ENCODE measurements at places on chromosomes 5 and 9. TPM values are rescaled to one million over a fixed set of nuclear protein-coding genes. Genes with fewer than 3 reads are reported as not detected.

DNA sequence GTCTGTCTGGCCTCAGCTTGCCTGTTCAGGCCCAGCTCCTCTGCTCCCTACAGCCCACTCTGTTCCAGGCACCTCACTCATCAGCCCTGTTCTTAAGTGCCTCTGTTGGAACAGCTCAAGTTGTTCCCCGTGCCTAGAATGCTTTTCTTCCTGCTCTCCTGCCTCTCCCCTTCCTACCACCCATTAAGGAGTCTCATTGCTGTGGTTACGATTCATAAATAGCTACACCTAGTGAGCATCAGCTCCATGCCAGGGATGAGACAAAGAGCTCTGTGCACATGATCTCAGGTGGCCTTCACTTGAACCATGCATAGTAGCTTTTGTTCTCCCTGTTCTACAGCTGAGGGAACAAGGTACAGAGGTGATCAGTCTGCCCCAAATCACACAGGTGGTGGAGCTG lies 54.3 kb downstream of the PSD2 start:
- H3K36me3 ChIP-seq = no peaks in the 10 kb centered on the region
- DNase-seq = no peak
- H3K27ac ChIP-seq = peak overlapping the region; percentile 48
- H3K27me3 ChIP-seq = peaks cover 33% of the 10 kb centered on the region
- peak overlapping the region; percentile 5 for H3K4me3 ChIP-seq

DNA sequence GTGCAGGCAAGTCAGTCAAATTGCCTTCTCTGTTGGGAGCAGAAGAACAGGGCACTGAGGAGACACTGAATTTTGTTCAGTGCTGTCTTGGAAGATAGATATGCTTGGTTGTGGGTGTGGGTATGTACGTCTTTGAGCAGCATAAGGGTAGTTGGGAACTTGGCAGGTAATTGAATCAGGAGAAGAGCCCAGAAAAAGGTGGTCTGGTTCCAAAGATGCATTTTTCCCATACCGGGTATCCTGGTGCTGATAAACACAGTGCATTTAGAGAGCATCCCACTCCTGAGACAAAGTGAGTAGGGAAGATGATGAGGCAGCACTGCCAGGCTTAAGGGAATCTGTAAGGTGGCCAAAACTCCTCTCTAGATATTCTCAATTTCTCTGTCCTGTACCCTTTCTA lies 40.6 kb downstream of the TEK start:
- no peak for DNase-seq
- no peaks in the 10 kb centered on the region for H3K4me1 ChIP-seq
- no peak overlapping the region for H3K27ac ChIP-seq
- H3K36me3 ChIP-seq = no peaks in the 10 kb centered on the region

GRCh38 chr5:105993027-105993426 lies 1677.7 kb downstream of the EFNA5 start:
- no peak for DNase-seq
- H3K4me1 ChIP-seq = no peaks in the 10 kb centered on the region
- no peaks in the 10 kb centered on the region for H3K36me3 ChIP-seq
- H3K27ac ChIP-seq = no peak overlapping the region
- no peak overlapping the region for H3K4me3 ChIP-seq
- H3K27me3 ChIP-seq = no peaks in the 10 kb centered on the region

DNA sequence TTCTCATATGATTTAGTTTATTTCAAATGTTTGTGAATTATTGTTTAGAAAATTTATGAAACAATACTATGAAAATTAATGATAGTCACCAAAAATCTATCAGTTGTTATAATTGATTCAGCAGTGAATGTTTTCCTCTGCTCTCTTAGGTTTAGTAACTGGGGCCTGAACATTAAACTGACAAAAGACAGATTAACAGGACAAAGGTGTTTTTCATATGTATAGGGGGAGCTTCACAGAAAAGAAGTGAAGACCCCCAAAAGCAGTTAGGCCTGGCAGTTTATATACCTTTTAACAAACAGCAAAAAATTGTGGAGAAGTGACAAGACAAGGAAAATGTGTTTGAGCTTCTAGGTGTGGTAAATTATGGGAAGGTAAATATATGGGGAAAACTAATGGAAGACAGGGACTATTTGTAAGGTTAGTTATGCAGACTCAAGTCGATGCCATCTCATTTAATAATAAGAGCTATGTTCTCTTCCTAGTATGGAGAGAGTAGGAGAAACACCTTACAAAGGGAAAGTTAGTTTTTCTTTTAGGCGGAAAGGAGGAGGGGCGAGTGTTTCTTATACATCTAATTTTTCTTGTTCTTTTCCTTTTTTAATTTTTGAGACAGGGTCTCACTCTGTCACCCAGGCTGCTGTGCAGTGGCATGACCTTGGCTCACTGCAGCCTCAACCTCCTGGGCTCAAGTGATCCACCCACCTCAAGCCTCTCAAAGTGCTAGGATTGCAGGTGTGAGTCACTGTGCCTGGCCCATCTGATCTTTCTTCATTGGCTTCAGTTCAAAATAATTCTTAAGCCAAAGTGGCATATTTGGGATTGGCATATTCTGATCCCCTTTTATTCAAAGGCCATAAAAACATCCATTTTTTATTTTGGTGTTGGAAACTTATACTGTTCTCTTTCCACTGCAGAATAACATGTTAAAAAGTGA lies 77.8 kb downstream of the C9orf153 start:
- H3K4me1 ChIP-seq = no peaks in the 10 kb centered on the region
- H3K27me3 ChIP-seq = peaks cover 5% of the 10 kb centered on the region
- H3K4me3 ChIP-seq = no peak overlapping the region

DNA sequence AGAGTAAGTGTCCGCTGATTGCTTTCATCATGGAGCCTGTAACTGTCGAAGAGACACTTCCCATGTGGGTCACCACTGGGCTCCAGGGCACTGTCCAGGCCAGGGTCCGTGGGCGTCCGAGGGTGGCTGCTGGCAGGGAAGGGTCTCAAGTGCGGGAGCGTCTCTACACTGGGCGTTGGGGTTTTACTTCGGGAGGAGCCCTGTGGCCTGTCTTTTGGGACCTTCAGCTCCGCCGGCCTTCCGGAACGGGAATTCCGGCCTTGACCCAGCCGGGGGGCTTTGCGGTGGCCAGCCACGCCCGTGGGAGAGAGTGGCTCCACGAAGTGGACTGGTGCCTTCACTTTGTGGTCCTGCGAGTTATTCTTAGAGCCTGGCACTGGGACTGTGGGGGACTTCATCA lies 86.2 kb downstream of the CAMSAP1 start:
- H3K4me1 ChIP-seq = no peaks in the 10 kb centered on the region
- H3K27me3 ChIP-seq = no peaks in the 10 kb centered on the region
- DNase-seq = no peak
- H3K27ac ChIP-seq = no peak overlapping the region
- H3K36me3 ChIP-seq = peaks cover 6% of the 10 kb centered on the region
- no peak overlapping the region for H3K4me3 ChIP-seq

DNA sequence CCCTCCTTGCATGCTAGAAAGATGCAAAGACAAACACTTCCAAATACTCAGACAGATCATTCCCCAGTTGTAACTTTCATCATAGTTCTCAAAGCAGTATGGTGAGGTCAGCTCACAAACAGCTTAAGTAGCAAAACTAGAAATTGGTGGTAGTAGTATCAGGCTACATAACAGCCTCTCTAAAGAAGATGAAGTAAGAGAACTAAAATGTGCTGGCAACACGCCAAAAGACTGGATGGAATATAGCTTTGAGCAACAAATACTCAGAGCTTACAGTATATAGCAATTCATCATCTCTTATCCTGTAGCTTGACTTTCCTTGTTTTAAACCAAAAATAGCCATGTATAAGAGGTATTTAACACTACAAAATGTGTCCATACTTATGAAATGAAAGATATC lies 7.5 kb downstream of the PFDN1 start:
- no peaks in the 10 kb centered on the region for H3K27me3 ChIP-seq
- peaks cover 58% of the 10 kb centered on the region for H3K4me1 ChIP-seq
- no peak overlapping the region for H3K4me3 ChIP-seq
- no peak for DNase-seq
- H3K27ac ChIP-seq = no peak overlapping the region

GRCh38 chr5:42277293-42277692 lies 145.9 kb upstream of the GHR start:
- peaks cover 4% of the 10 kb centered on the region for H3K27me3 ChIP-seq
- DNase-seq = no peak
- H3K36me3 ChIP-seq = no peaks in the 10 kb centered on the region
- H3K27ac ChIP-seq = peak overlapping the region; percentile 21
- H3K4me3 ChIP-seq = no peak overlapping the region
- H3K4me1 ChIP-seq = no peaks in the 10 kb centered on the region

DNA sequence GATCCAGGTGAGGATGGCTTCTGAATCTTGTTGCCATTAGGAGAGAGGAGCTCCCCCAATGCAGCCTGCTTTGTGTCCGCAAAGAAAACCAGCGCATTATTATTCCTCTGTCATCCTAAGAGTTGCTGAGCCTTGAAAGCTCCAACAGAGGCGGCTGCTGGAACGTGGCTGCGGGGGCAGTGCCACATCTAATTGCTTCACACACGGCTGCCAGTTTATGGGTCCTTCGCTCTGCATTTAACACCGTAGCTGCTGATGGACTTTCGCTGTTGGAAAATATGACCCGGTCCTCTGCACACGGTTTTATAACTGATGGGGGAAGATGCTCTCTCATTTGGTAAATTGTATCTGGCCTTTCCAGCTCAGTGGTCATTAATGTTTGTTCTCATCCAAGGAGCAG lies 38.0 kb downstream of the ZNF622 start:
- peaks cover 3% of the 10 kb centered on the region for H3K27me3 ChIP-seq
- H3K4me1 ChIP-seq = no peaks in the 10 kb centered on the region
- H3K36me3 ChIP-seq = no peaks in the 10 kb centered on the region
- no peak overlapping the region for H3K4me3 ChIP-seq
- DNase-seq = no peak

DNA sequence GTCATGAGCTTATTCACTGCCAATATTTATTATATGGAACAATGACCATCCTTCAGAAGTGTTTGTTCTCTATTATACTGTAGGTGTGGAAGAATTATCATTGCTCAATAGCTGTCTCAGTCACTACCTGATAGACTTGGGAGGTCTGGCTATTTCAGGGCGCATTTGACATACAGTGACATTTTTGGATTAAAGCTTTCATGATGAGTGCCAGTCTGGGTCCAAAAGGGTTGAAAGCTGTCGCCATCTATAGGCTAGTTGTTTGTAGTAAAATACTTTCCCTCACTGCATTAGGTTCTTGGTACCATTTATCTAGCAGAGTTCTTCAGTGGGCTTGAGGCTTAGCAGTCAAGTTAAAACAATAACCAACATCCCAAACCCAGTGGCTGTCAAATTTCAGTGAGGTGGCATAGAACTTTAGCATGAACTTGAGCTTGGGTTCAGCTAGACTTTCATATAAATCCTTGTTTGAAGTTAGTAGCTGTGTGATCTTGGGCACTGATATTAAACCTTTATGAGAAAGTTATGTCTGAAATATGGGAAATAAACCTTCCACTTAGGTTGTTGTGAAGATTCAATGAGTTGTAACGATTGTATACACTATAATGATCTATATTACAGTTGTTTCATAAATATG lies 110.5 kb upstream of the CDKN2B start:
- no peak overlapping the region for H3K4me3 ChIP-seq
- no peak overlapping the region for H3K27ac ChIP-seq
- DNase-seq = peak; percentile 36
- peaks cover 18% of the 10 kb centered on the region for H3K4me1 ChIP-seq
- H3K36me3 ChIP-seq = no peaks in the 10 kb centered on the region

GRCh38 chr5:100623719-100624118 lies 88.5 kb downstream of the FAM174A start:
- H3K36me3 ChIP-seq = no peaks in the 10 kb centered on the region
- H3K4me3 ChIP-seq = no peak overlapping the region
- H3K4me1 ChIP-seq = peaks cover 3% of the 10 kb centered on the region
- peak; percentile 10 for DNase-seq
- H3K27me3 ChIP-seq = no peaks in the 10 kb centered on the region
- no peak overlapping the region for H3K27ac ChIP-seq

DNA sequence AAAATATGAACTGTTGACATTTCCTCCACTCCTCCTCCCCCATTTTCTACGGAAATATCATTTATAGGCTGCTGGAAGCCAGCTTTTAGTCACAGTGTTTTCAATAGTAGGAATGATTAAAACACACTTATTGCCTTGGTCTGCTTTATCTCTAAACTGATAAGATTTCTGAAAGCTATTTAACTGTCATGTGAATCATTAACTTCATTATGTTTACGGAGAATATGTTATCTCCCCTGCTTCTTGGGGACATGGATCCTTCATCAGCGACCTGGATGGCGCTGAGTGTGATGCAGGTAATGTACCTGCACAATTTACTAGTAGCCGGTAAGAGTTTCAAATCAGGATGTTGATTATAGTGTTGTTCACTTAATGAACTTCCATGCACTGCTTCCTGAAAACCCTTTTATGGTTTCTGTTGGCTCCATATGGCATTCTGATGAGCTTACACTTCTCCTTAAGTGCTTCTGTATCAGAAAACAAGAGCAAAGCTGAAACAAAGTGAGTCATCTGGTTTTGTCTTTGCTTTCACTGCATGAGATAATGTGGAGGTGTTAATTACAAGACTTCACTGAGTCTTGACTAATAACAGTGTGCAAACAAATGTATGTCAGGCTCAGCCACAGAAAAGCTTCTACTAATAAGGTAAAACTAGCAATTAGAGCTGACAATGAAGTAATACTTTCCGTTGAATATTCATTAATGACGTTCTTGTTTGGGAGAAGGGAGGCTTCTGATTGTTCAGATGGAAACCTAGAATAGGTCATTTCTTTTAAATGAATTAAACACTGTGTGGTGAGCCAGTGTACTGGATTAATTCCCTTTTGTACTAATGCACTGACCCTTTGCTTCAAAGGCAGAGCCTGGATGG lies 162.4 kb upstream of the ZNF608 start:
- no peaks in the 10 kb centered on the region for H3K4me1 ChIP-seq
- no peak overlapping the region for H3K27ac ChIP-seq
- no peaks in the 10 kb centered on the region for H3K36me3 ChIP-seq

DNA sequence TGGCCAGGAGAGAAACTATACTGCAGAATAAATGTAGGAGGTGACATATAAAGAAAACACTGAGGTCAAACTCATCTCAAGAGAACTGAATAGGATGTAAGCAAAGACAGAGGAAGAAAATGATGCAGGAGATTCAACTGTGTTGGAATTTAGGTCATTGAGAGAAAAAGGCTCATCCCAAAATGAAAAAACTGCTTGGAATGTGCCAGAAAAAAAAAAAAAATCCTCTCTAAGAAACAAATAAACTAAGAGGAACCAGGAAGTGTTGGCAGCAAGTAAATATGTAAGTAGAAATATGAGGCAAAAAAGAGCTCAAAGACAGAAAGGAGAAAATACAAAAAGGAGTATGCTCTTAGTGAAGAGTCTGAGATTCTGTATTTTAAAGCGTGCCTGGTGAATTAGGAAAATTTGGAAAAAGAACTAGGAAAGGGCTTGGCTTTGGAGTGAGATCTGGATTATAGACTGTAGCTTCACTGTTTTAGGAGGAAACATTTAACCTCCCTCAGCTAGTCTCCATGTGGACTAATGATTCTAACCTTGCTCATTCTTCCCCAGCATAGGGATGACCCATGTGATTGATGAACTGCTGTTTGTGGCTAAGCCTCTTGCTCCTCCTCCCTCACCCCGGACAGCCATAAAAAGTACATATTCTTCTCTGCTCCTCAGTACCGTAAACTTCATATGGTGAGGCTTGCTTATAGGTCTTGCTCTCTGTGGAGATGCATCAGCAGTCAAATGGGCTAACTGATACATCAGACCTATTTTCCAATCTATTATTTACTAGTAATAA lies 185.6 kb upstream of the POU5F2 start:
- H3K27me3 ChIP-seq = no peaks in the 10 kb centered on the region
- no peaks in the 10 kb centered on the region for H3K36me3 ChIP-seq
- DNase-seq = no peak
- H3K27ac ChIP-seq = no peak overlapping the region
- no peak overlapping the region for H3K4me3 ChIP-seq

Gene DRD1
- not detected for total RNA-seq

GRCh38 chr5:30574761-30575160 lies 618.7 kb upstream of the CDH6 start:
- DNase-seq = no peak
- H3K27me3 ChIP-seq = no peaks in the 10 kb centered on the region
- H3K4me3 ChIP-seq = no peak overlapping the region
- H3K36me3 ChIP-seq = no peaks in the 10 kb centered on the region
- H3K27ac ChIP-seq = no peak overlapping the region

Gene BDP1
- 34.2 TPM for total RNA-seq
